ENCODE measurements at places on chromosomes 1 and 21.

- DNase-seq: no peak
Measured at GRCh38 chr21:44398499-44398898, 45.1 kb downstream of the TRPM2 start.

DNA sequence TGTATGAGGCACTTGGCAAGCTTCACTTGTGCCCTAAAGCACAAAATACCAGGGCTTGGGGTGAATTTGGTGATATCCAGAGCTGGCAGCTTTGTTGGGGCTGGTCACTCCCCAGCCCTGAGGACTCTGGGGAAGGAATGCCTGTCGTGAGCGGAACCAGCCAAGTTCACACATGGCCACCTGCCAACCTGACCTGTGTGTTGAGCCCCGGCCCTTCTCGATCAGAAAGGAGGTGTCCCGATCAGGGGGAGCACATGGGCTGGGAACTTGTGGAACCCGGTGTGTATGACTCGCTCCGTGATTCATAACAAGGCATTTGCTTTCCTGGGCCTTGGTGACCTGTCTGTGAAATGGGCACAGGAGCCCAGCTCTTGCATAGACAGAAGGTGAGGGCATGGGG, 43.1 kb downstream of the AGPAT3 start:
- DNase-seq: no peak

DNA sequence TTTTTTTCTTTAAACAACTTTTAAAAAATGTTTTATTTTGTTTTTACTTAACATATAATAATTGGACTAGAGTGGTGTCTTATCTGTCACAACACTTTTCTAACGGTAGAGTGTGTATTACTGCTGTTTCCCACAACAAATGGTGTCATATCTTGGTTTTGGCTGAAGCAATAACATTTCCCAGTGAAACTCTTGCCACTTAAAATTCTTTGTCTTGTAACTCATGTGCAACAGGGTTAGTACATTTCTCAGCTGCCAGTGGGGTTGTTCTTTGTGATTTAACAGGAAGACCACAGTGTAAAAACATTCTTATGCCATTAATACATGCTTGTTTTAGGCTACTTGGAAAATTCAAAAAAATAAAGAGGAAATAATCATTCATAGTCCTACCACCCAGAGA, 43.5 kb downstream of the ALPL start:
- no peak for DNase-seq

- peak; percentile 1 for DNase-seq
Measured at GRCh38 chr21:25999921-26000582, 170.5 kb downstream of the APP start.

- no peak for DNase-seq
Measured at GRCh38 chr1:37605806-37606474, 10.2 kb upstream of the GNL2 start.

- no peak for DNase-seq
Measured at GRCh38 chr1:30995990-30996612, 69.4 kb downstream of the PUM1 start.

DNA sequence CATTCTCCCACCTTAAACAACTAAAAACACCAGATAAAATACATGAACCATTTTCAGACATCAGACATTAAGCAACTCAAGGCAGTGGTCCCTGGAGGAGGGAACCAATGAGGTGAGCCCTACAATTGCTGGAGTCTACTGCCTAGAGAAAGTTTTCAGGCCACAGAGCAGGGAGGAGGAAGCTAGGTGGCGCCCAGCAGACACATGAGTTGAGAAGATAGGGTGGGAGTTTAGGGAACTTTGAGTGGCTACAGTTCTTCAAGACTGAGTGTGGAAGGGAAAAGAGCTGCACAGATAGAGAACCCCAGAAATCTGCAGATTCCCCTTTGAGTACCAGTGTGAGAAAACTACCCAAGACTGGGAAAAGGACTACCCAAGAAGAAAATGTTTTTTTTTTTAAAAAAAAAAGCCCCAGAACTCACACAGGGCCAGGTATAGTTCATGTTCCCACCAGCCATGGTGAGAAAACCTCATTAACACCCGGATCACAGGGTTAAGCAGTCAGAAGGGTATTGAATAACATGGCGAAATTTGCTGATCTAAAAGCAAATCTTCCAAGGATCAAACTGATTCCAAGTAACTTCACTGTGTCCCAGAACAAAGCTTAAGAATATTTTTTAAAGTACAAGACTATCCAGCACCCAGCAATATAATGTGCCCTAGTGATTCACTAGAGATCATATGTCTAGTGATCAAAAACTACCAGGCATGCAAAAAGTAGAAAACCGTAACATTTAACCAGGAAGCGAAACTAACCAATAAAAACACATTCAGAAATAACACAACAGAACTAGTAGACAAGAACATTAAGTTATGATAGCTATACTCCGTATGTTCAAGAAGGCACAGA, 12.0 kb downstream of the ALDH9A1 start:
- no peak for DNase-seq

- DNase-seq: no peak
Measured at GRCh38 chr1:241401156-241401555, 44.2 kb upstream of the RGS7 start.

DNA sequence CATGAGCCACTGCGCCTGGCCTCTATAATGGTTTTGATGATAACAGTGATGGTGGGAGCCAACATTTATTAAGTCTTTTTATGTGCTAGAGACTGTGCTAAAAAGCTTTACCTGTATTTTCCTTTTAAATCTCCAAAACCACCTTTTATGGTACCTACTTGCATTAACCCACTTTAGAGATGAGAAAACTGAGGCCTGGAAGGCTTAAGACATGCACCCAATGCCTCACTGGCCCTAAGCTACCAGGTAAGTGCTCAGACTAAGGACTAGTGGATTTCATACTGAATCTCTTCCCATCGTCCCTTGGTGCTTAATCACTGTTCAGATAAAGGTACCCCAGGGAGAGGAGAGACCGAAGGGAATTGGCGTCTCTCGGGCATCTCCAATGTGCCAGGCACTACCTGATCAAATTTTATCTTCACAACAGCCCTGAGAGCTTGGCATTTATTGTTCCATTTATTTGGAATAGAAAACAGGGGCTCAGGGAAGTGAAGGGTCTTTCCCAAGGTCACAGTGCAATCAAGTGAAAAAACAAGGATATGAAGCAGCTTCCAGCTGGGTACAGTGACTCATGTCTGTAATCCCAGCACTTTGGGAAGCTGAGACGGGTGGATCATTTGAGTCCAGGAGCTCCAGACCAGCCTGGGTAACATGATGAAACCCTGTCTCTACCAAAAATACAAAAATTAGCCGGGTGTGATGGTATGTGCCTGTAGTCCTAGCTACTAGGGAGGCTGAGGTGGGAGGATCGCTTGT, 84.2 kb downstream of the LACTBL1 start:
- no peak for DNase-seq

GRCh38 chr1:95731466-95731865, 497.5 kb downstream of the RWDD3 start:
- DNase-seq: no peak

DNA sequence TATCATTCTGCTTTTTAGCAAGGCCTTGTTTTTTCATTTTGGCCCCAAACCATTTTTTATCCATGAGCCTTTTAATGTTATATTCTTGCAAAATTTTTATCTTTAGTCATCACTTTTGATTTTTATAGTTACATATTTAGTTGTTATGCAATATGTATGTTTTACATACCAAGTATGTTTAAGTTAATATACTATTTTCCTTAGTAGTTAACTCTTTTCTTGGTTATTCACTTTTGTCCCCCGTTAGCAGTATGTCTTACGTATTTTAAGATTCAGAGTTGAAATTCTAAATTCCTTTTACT, 44.5 kb downstream of the MAGI3 start:
- no peak for DNase-seq

- no peak for DNase-seq
Measured at GRCh38 chr1:59199719-59200376, 97.0 kb upstream of the FGGY start.

DNA sequence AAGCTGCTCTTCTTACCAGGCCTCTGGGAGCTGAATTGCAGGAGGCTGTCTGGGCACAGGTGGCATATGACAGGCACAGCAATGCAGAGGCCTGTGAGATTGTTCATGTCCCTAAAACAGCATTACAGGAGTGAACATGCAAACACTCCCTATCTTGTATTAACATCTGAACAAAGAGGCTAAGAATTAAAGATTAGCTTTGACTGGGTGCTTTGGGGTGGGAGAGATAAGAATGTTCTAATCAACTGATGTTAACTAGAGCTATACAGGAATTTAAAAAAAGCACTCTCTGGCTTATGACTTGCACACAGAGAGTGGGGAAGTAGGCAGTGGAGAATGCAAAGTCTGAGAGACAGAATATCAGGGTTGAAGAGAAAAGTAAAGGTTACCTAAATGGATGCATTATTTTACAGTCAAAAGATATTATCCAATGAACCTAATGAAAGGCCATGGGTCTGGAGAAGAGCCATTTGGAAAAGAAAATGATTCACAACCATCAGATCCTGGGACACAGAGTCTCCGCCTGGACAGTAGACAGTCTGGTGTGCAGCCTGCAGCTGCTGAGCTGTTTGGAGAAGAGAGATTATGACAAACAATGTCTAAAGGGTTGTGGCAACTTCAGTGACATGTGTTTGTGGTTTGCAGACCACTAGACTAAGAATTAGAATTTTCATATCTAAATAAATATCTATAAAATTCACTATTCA, 20.2 kb downstream of the DPT start:
- DNase-seq: no peak

- no peak for DNase-seq
Measured at GRCh38 chr1:77016386-77016985, 149.2 kb downstream of the ST6GALNAC5 start.

GRCh38 chr1:1315435-1315954, 7.1 kb downstream of the PUSL1 start:
- DNase-seq: no peak

- no peak for DNase-seq
Measured at GRCh38 chr1:42127767-42128166, 25.4 kb upstream of the GUCA2B start.

Measured in activated gamma-delta T cell treated with anti-CD3 and anti-CD28 coated beads, Interleukin-2, amount 50 U/mL, for 16 hours (primary cell).